Daoy (cell line): ENCODE measurements at places on chromosomes 1 and 21.

DNA sequence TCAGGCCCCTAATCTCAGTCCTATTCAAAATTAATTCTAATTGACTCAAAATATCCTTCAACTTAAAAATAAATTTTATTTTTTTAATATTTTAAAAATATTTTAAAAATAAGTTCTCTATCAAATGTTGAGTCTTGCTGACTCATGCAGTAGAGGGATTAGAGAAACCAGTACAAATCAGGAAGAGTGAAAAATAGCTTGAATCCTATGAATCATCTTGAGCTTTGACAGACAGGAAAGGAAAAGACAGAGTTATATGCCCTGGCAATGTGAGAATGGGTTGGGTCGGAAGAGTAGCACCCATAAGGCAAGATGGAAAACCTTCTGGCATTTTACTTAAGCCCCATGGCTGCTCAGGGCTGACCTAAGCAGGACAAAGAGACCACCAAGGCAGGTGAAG, 346.6 kb upstream of the RUNX1 start:
- DNase-seq, result no peak

DNA sequence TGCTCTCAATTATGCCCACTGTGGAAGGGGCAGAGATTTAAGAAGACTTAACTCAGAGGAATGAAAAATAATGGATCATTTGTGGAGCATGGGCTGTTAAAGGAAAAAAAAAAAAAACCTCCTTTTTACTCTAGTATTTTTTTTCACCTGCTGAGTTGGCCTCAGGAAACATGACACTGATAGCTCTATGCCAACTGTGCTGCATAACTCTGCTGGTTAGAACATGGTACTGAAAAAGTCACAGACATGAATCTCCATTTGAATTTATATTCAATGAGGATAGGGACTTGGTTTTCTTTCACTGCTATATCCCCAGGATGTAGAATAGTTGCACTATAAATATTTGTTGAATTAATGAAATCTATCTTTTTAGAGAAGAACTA, 86.1 kb upstream of the KIAA0040 start:
- DNase-seq, result no peak

DNA sequence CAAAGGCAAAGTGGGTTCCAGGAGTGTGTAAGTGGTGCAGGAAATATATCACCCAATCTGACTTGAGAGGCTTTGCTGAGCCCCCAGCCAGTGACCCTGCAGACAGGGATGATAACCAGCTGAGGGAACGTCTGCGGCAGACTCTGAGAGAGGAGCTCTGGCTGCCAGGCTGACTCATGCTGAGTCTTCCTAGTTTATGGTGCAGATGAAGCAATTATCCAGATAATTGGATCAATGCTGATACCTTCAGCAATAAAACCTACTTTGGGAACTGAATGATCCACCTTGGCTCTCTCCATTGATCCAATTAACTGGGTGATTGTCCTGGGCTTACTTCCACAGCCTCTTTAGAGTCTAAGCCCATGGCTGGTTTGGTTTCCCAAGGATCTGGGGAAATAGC, 7.3 kb downstream of the C8B start:
- peak; percentile 34 for DNase-seq

GRCh38 chr1:69645477-69645876, 77.8 kb downstream of the LRRC7 start:
- DNase-seq, result no peak

GRCh38 chr1:203104789-203105390, 19.1 kb upstream of the MYOG start:
- no peak for DNase-seq

- no peak for DNase-seq
Observed at GRCh38 chr21:17402937-17403336, 109.9 kb upstream of the CXADR start.

DNA sequence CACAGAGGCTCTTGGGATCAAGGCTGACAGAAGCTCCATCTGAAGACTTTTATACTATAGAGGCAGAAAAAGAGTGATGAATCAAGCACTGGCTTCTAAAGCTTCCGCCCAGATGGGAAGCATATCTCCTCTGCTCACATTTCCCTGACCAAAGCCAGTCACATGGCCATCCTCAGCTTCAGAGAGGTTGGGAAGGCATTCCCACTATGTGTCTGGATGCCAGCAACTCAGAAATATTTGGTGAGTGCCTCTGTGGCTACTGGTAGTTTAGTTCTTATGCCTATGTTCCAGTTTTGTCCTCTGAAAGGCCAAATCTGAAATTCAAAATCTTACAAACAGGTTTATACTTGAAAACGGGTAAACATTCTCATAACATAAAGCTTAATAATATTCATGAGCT, 9.9 kb upstream of the DISC1 start:
- DNase-seq, result no peak

GRCh38 chr1:168092566-168093355, 44.0 kb downstream of the GPR161 start:
- peak; percentile 22 for DNase-seq

DNA sequence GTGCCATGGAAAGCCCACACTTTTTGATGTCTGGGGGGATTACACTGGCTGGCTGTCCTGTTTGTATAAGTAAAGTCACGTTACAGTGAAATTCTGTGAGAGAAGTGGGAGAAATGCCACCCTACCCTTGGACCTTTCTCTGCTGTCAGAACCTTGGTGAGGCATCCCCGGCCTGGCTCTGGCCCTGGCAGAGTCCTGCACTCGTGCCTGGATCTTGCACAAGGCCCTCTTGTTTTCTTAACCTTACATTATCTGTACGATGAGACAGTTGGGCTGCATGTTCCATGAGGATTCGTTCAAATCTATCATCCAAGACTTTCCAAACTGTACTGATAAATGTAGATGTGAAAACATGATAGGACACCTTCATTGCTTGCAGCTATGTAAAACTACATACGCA, 11.4 kb downstream of the SNAP47 start:
- no peak for DNase-seq

- peak; percentile 23 for DNase-seq
Observed at GRCh38 chr1:46489169-46489637, 433 bp upstream of the DMBX1 start.

GRCh38 chr1:202016022-202016810, 5.8 kb downstream of the ELF3 start:
- no peak for DNase-seq

DNA sequence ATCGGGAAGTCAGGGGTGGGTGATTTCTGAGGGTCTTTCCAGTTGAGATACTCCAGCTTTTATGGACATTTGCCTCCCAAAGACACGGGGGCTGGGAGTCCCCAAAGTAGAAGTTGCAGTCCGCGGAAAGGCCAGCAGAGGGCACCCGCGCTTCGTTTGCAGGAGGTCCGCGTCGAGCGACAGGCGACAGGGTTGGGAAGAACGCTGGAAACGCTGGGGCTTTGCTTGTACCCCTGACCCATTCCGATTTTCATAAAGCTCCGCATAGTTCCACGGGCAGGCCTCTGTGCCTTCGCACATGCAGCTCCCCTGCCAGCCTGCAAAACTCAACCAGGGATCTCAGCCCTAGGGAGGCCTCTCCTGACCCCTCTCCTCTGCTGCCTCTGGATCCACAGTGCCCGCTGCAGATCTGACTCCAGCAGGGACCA, 44.2 kb upstream of the LAPTM5 start:
- DNase-seq, result peak; percentile 80

- no peak for DNase-seq
Observed at GRCh38 chr1:17567582-17567981, 28.1 kb downstream of the ARHGEF10L start.

GRCh38 chr1:201818971-201819750, 9.8 kb upstream of the IPO9 start:
- DNase-seq, result no peak

DNA sequence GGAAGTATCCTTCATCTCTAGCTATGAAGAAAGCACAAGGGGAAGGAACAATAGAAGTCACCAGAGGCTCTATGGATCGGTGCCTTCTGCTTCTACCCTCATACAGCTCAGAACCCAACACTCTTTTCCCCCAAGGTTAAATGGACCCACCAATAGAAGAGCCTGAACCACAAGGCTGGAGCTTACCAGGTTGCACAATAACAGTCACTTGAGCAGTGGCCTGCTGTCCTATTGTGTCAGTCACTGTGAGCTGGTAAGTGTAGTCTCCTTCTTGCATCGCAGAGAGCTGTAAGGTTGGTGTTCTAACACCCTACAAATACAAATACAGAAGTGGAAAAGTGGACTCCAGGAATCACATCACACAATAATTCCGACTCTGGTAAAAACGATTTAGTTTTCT, 103.0 kb downstream of the KIAA0319L start:
- no peak for DNase-seq

GRCh38 chr1:67347688-67348472, 40.2 kb downstream of the IL12RB2 start:
- DNase-seq, result peak; percentile 73

DNA sequence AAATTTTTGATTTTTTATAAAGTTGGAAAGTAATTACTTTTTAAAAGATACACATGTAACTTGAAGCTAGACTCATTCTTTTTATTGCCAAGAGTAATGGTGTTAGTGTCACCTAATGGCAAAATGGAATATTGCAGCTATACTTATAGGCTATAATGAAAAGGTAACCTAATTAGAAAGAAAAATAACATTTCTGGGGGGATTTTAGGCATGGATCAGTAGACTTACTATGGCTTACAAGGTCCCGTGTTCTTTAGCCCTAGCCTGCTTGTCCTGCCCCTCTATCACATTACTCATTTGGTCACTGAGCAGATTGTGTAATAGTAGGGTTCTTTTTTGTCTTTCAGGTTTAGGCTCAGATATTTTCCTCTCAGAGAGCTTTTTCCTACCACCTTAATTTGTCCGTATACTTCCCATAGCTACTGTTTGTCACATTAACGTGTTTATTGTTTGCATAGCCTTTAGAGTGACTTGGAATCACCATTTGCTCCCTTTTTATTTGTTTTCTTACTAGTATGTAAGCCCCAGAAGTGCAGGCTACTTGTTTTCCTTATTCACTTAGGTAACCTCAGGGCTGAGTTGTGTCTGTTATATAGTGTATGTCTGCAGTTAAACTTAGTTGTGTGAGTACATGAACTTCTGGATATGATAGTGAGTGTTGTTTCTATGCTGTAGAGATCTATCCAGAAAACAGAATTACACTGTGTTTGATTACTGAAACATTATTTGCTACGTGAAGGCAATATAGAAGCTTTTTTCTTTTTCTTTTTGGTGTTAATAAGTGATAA, 58.7 kb downstream of the RABGAP1L start:
- DNase-seq, result peak; percentile 16

GRCh38 chr1:14328685-14329084, 269.8 kb upstream of the KAZN start:
- DNase-seq, result no peak

GRCh38 chr1:33342041-33342723, 21.3 kb upstream of the A3GALT2 start:
- peak; percentile 96 for DNase-seq

- DNase-seq, result no peak
Observed at GRCh38 chr21:31252611-31253010, 91.5 kb downstream of the TIAM1 start.

DNA sequence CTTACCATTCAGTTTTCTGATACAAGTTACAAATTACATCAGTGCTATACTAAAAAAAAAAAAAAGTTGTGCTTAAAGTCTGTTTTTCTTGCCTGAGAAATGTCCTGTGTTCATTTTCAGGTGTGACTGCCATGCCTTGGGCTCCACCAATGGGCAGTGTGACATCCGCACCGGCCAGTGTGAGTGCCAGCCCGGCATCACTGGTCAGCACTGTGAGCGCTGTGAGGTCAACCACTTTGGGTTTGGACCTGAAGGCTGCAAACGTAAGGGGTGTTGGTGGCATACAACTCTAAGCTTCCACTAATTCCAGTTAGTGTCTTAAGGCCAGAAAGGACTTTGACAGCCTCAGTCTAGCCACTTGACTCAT, 60.1 kb upstream of the LAMC2 start:
- no peak for DNase-seq

DNA sequence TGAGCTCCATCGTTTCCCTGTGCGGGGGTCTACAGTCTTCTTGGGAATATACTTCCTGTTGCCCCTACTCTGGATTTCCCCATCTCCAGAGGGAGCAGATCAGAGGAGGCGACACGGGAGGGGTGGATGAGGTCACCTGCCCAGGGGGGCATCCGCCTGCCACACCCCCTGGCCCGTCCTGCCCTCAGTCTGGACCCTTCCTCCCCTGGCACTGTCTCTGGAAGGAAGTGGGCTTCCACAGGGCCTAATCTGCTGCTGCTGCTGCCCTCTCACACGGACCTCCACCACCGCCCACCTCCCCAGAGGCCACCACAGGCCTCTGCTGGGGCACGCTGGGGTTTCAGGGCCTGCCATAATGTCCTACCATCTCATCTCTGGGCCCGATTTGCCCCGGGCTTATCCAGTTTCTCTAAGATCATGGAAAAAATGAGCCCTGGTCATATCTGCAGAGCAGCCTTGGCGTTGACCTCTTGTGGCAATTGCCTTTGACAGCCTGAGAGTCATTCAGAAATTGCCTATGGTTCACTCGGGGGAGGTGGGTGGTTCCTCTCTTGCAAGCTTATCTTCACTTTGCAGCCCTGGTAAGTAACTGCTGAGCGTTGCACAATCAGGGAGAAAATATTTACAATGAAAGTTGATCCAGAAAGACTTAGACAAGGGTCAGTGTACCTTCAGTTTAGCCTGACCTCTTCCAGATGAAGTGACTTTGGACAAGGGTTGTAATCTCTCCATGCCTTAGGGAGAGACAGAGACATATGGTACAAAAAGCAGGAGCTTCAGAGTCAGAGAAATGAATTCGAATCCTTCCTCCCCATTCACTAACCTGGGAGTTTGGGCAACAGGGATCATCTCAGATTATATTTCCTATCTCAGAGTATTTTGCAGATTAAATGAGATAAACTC, 252.4 kb downstream of the TOMM20 start:
- DNase-seq, result no peak

DNA sequence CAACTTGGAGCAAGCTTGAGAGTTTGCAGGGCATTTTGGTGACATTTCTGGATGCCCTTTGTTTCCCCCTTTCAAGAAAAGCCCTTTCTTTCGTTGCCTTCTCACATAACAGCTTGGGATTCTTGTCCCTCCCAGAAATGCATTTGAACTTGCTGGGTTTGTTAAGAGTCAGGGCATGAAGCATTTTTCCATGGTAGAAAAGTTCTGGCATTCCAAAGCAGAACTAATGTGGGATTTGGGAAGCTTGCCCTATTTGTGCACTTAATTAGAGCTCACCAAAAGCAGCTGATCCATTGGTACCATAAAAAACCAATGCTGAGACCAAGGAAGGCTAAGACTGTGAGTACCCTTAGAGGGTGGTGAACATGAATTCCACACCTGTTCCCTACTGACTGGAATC, 99.8 kb upstream of the HOOK1 start:
- DNase-seq, result no peak

- DNase-seq, result no peak
Observed at GRCh38 chr1:99533909-99534637, 111.8 kb upstream of the PALMD start.
